ENCODE measurements at places on chromosomes 11 and 22. TPM values are rescaled to one million over a fixed set of nuclear protein-coding genes. Genes with fewer than 3 reads are reported as not detected.

GRCh38 chr22:24185001-24185500 lies 3.8 kb downstream of the SUSD2 start:
- DNase-seq = no peak

DNA sequence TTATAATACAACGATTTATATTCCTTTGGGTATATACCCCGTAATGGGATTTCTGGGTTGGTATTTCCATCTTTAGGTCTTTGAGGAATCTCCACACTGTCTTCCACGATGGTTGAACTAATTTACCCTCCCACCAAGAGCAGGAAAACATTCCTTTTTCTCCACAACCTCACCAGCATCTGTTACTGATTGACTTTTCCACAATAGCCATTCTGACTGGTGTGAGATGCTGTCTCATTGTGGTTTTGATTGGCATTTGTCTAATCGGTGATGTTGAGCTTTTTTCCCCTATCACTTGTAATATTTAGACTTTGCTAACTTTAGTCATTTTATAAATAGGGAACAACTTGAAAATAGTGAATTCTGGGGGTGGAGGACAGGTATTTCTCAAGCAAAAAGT lies 58.1 kb downstream of the PPFIA1 start:
- DNase-seq = no peak

- DNase-seq = no peak
Observed at GRCh38 chr11:67605231-67606011, 1.3 kb upstream of the NDUFV1 start.

- DNase-seq = peak; percentile 16
Observed at GRCh38 chr11:131618201-131618600, 247.8 kb downstream of the NTM start.

- no peak for DNase-seq
Observed at GRCh38 chr11:96357794-96358193, 14.8 kb upstream of the MAML2 start.

Gene EHD1
- total RNA-seq = 58.0 TPM

Gene FAT3
- total RNA-seq = 1.0 TPM

Gene STK33
- 0.45 TPM for total RNA-seq

All from myocyte (in vitro differentiated cells).